GM23338 (cell line): ENCODE measurements at places on chromosomes 1 and 21. TPM values are rescaled to one million over a fixed set of nuclear protein-coding genes. Genes with fewer than 3 reads are reported as not detected.

BGLAP gene
- 0.42 and 2.7 TPM in 2 replicates for total RNA-seq

PAQR7 gene
- 5.2 and 5.5 TPM in 2 replicates for total RNA-seq

DNA sequence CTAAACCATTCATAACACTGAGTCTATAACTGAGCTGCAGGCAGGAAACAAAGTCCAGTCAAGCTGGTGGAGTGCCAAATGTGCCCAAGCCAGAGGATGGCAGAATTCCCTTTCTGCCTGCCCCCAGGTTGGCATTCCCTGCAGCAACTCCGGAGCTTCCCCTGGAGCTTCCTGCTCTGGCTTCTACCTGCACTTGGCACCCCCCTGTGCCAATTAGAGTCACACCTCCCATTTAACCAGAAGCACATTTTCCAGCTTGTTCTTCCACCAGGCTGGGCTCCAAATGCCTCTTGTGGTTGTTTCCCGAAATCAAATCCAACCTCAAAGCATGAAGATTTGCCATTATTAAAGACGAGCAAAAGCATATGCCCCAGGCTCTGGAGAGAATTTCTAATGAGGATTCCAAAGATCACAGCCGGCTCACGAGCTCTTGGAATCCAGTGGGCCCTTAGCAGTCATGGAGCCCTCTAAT is 294.5 kb downstream of the RRAGC start:
- H3K4me1 ChIP-seq: peaks cover 4% of the 10 kb centered on the region
- no peak overlapping the region for H3K27ac ChIP-seq
- H3K36me3 ChIP-seq: no peaks in the 10 kb centered on the region
- no peak overlapping the region for H3K4me3 ChIP-seq

GRCh38 chr1:64518692-64519481 is 49.0 kb downstream of the CACHD1 start:
- H3K4me3 ChIP-seq: no peak overlapping the region
- peaks cover 99% of the 10 kb centered on the region for H3K4me1 ChIP-seq
- H3K27ac ChIP-seq: 0 out of 2 replicates have a peak overlapping the region, but pooled peaks have one; percentile 35
- peak; percentile 42 for DNase-seq
- no peaks in the 10 kb centered on the region for H3K27me3 ChIP-seq
- H3K36me3 ChIP-seq: no peaks in the 10 kb centered on the region

DNA sequence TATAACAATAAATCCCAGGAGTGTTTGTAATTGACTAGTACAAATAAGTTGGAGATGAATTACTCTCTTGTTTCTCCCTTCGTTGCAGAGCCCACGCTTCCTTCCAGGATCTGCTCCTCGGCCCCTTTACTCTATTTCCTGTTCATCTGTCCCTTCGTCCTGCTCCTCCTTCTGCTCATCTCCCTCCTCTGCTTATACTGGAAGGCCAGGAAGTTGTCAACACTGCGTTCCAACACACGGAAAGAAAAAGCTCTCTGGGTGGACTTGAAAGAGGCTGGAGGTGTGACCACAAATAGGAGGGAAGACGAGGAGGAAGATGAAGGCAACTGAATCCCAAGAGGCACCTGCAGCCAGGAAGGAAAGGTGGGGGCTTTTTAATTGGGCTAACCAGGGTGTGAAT is 26.4 kb upstream of the TTF2 start:
- H3K27ac ChIP-seq: no peak overlapping the region
- H3K27me3 ChIP-seq: no peaks in the 10 kb centered on the region
- DNase-seq: no peak
- no peaks in the 10 kb centered on the region for H3K4me1 ChIP-seq
- H3K36me3 ChIP-seq: no peaks in the 10 kb centered on the region

DNA sequence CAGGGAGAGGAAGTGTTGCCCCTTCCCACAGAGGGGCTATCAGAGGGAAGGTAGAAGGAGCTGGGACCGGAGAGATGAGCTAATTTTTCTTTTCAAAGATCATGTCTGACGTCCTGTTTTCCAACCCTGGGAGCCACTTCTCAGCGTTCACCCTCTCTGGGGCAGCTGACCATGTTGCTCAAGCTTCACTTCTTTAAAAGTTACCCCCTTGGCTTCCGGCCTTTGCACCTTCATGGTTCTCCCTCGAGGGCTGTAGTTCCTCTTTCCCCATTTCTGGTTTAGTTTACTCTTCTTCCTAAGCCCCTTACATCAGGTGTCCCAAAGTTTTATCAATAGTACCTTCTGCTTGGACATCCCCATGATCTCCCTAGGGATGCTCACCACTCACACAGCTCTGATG is 23.8 kb upstream of the CSF1 start:
- H3K4me3 ChIP-seq: no peak overlapping the region
- DNase-seq: no peak
- no peaks in the 10 kb centered on the region for H3K36me3 ChIP-seq
- H3K4me1 ChIP-seq: no peaks in the 10 kb centered on the region
- H3K27ac ChIP-seq: no peak overlapping the region

GRCh38 chr21:14955936-14956520 is 108.8 kb downstream of the NRIP1 start:
- H3K27ac ChIP-seq: no peak overlapping the region
- H3K4me1 ChIP-seq: no peaks in the 10 kb centered on the region
- DNase-seq: no peak
- H3K4me3 ChIP-seq: no peak overlapping the region

DNA sequence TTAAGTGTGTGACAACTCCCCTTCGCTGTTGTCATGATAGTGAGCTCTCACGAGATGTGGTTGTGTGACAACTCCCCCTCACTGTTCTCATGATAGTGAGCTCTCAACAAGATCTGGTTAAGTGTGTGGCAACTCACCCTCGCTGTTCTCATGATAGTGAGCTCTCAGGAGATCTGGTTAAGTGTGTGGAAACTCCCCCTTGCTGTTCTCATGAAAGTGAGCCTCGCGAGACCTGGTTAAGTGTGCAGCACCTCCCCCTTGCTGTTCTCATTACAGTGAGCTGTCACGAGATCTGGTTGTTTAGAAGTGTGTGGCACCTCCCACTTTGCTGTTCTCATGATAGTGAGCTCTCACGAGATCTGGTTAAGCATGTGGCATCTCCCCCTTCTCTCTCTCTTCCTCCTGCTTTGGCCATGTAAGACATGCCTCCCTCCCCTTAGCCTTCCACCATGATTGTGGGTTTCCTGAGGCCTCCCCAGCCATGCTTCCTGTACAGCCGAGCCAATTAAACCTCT is 25.1 kb upstream of the LSS start:
- H3K36me3 ChIP-seq: peaks cover 53% of the 10 kb centered on the region
- 0 out of 2 replicates have a peak overlapping the region, but pooled peaks have one; percentile 26 for H3K27ac ChIP-seq
- H3K4me3 ChIP-seq: no peak overlapping the region

DNA sequence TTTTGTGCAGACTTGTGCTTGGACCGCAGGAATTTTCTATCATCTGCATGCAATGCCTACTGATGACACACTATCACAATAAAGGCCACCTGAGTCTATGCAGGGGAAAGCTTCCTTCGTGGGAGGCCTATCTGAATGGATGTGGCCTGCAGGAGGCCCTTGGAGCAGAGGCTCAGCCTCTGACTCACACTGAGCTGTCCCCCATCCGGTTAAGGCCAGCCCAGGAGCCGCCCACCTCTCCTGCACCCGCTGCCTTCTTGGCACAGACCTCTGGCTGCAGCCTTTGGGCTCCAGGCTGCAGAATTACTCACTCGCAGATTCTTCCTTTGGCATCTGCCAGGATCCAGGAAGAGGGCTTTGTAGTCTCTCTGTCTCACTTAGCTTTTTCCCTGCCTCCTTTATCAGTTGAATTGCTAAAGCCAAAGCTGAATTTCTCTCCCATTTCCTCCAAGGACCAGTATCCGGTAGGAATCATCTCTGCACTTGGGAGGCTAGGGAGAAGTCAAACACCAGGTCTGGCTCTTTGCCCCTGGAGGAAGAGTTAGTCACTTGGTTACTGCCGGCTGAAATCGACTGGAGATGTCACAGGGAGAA is 65.1 kb upstream of the JUN start:
- H3K27me3 ChIP-seq: no peaks in the 10 kb centered on the region
- H3K27ac ChIP-seq: no peak overlapping the region
- H3K4me1 ChIP-seq: peaks cover 21% of the 10 kb centered on the region
- DNase-seq: peak; percentile 6
- H3K4me3 ChIP-seq: no peak overlapping the region

DNA sequence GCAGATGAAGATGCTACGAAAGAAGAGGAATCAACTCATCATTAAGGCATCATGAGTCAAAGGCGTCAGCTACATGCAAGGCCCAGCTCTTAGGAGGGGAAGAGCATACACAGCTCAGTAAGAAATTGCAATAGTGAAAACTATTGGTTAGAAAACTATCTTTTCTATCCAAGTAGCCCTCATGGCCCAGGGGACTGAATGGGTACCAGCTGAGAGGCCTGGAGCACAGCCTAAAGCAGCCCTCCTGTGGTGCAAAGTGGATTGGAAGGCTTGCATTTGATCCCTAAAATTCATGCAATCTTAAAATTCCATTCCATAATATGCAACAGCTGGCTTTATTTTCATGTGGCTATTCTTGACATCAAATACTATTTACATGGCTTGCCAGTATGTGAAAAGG is 251.8 kb upstream of the USP24 start:
- H3K4me1 ChIP-seq: no peaks in the 10 kb centered on the region; the same call in 1 of the 2 replicates
- no peaks in the 10 kb centered on the region for H3K27me3 ChIP-seq
- H3K36me3 ChIP-seq: no peaks in the 10 kb centered on the region
- H3K27ac ChIP-seq: no peak overlapping the region
- H3K4me3 ChIP-seq: no peak overlapping the region
- DNase-seq: no peak

DNA sequence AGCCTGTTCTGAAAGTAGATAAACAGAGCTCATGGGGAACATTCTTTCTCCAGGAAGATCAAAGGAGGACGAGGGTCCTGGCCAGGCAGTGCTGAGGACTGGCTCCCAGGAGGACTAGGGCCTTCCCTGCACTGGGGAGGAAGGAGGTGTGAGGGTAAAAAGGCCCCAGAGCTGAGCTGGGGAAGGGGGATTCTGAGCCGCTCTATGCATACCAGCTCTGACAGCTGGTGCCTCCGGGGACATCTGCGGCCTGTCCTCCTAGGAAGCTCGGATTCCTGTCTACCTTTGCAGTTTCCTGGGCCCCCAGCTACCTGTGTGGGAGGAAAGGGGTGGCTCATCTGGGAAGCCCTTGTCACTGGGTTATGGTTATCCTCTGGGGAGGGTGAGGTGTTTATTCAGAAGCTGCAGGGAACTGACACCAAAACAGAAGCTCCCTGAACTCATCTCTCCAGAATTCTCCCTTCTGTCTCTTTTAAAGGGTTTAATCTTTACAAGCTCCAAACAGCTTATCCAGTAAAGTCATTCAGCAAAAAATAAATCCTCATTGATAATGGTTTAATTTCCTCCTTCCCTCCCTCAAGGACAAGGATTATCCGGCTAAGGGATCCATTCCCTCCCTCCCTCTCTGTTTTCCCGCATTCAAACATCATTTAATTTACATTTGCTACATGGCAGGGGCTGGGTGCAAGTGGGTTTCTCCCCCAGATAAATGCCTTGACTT is 31.0 kb downstream of the NENF start:
- H3K4me3 ChIP-seq: no peak overlapping the region
- no peaks in the 10 kb centered on the region for H3K36me3 ChIP-seq
- no peak for DNase-seq
- no peak overlapping the region for H3K27ac ChIP-seq

DNA sequence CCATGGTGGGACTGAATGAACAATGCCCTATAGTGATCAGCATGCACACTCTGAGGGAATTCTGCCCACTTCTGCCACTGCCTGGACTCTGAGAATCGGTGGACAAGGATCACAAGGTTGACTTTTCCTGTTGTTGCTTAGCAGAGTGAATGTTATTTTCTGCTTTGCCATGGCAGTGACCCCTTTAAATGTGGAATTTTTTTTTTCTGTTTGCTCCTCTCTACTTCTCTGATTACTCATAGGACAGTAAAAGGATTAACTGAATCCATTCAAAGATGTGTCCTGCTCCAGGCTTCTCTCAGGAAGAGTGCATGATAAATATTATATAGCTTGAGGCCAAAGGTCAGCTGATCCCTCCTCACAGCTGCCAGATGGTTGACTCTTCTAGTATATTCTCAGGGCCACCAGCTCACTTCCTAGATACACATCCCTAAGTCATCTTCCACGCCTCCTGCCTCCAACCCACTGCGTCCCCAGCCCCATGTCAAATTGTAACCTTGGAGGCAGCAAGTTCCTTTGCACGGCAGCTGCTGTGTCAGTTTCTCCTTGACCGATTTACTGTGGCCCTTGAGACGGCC is 74.0 kb upstream of the RALGPS2 start:
- no peaks in the 10 kb centered on the region for H3K27me3 ChIP-seq
- no peak overlapping the region for H3K4me3 ChIP-seq
- no peaks in the 10 kb centered on the region for H3K36me3 ChIP-seq
- DNase-seq: no peak
- peaks cover under 1% of the 10 kb centered on the region; the same call in 1 of the 2 replicates for H3K4me1 ChIP-seq
- no peak overlapping the region for H3K27ac ChIP-seq
